ENCODE measurements at places on chromosomes 13 and 19. TPM values are rescaled to one million over a fixed set of nuclear protein-coding genes. Genes with fewer than 3 reads are reported as not detected.

GRCh38 chr19:46453661-46454060 lies 17.7 kb downstream of the PNMA8A start:
- DNase-seq = no peak

DNA sequence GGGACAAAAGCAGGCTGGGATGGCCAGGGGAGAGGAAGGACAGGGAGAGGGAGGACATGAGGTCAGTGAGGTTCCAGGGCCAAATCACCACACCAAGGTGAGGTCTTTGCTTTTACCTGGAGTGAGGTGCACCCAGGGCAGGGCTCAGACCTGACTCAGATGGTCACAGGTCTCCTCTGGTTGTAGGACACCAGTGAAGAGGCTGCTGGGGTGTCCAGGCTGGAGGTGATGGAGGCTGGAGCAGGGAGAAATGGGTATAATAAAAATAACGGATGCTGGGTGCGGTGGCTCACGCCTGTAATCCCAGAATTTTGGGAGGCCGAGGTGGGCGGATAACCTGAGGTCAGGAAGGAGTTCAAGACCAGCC lies 6.9 kb downstream of the GRAMD1A start:
- no peak for DNase-seq

DNA sequence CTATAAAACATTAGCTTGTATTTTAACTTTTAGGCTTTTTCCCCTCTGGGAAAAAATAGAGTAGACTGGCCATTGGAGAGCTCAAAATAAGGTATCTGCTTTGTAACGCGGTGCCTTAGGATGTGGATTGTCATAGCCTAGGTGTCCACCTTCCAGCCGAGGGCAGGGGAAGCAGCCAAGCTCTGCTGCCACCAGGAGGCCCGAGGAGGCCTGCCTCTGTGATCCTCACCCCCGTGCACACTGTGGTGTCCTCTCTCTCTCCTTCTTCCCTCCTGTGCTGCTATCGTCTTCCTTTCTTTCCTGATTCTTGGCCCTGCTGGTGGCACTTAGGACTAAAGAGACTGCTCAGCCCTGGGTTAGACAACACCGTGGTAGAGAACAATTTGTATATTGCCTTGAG lies 11.3 kb downstream of the HNRNPM start:
- DNase-seq = no peak

DNA sequence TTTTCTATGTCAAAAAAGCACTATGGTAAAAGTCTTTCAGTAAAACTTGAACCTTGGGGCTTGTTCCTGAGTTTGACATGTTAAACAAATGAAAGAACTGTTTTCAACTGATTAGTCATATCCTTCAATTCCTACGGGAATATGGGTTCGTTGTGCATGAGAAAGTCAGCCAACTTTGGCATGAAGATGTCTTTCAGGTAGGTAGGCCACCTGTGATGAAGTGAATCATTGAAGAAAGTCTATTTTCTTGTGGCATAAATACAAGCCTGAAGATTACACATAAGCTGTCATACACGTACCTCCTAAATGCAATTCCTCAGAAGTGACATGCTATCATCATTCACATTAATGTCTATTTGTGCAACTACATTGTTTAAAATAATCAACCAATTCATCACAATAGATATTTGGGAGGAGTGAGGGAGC lies 513.0 kb downstream of the IRS2 start:
- no peak for DNase-seq

DNA sequence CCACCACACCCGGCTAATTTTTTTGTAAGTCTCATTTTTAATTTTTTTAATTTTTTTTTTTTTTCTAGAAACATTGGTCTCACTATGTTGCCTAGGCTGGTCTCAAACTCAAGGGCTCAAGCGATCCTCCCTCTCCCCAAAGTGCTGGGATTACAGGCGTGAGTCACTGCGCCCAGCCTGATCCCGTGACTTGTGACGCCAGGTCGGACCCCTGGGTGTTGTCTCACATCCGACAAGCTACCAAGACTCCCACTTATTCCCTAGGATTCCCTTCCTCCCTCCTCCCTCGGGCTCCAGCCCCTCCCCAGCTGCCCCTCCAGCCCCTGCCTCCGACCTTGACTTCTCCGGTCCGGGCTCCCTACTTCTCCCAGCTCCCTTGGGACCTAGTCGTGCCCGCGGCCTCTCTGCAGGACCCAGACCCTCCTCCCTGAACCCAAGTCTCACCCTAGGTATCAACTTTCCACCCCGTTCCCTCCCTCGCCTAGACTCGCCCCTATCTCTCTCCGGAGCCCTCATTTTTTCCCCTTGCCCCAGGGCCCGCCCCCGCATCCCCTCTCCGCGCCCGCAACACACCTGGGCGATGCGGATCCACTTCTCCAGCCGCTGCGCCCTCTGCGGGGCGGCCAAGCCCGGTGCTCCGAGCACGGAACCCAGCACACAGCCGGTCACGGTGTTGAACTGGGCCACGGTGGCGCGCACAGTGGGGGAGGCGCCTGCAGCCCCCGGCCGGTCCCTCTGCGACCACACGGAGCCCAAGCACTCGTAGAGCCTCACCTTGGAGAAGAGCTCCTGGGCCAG lies 13.1 kb downstream of the RGL3 start:
- DNase-seq = no peak

Gene LIG4
- 10.2 TPM for total RNA-seq

Gene CEBPA
- 0.23 TPM for total RNA-seq

Gene PLK5
- total RNA-seq = 0.95 TPM

Gene CGB8
- 0.42 TPM for total RNA-seq

Gene C1QTNF9
- total RNA-seq = not detected

Gene ACP7
- not detected for total RNA-seq

Gene ZNF577
- total RNA-seq = 2.1 TPM

Gene PCDH20
- total RNA-seq = not detected

Gene PCDH8
- not detected for total RNA-seq

Data from HFFc6 (cell line).